ENCODE measurements at places on chromosomes 2 and 18.
A peak's percentile ranks its signal among the peaks of the same experiment; 100 is the strongest.

DNA sequence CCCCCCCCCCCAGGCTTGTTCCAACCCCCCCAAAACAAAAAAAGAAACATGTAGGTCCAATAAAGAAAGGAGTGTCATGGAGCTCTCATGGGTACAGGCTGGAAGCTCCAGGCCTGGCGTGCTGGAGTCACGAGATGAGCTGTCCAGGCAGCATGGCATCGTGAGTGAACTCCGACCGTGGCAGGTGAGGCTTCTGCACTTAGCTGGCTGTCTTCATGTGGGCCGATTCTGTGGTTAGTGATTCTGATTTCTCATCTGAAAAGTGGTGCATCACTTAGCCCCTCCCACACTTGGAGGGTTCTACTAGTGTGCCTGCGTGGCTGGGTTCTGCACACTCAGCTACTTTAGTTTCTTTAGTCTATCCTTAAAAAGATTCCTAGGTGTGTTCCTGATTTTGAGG is 126.4 kb upstream of the MGAT5 start:
- peak; percentile 19 for DNase-seq

DNA sequence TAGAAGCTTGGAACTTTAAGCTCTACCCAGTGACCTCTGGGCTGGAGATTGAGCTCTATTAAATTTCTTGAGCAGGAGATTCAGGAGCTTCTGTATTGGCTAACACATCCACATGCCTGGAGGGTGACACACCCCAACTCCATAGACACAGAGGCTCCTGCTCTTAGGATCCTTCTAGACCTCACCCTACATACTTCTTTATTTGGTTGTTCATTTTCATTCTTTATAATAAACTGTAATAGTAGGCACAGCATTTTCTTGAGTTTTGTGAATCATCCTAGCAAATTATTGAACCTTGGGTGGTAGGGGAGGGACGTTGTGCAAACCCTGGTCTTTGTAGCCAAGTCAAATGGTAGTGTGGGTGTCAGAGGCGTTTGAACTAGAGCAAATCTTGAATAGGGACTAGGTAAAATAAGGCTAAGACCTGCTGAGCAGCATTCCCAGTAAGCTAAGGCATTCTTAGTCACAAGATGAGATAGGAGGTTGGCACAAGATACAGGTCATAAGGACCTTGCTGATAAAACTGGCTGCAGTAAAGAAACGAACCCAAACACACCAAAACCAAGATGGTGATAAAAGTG is 323.8 kb upstream of the GALNT5 start:
- DNase-seq, result no peak

DNA sequence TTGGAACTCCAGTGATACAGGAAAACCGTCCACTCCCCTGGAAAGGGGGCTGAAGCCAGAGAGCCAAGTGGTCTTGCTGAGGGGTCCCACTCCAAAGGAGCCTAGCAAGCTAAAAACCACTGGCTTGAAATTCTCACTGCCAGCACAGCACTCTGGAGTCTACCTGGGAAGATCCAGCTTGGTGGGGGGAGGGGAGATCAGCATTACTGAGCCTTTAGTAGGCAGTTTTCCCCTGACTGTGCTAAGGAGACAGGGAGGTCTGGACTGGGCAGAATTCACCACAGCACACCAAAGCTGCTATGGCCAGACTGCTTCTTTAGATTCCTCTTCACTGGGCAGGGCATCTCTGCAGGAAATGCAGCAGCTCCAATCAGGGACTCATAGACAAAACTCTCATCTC is 510.7 kb upstream of the LRRTM1 start:
- DNase-seq, result no peak

- DNase-seq, result no peak
Observed at GRCh38 chr18:58351776-58352175, 277.1 kb downstream of the ALPK2 start.

- no peak for DNase-seq
Observed at GRCh38 chr2:204005940-204006721, 69.6 kb downstream of the ICOS start.

DNA sequence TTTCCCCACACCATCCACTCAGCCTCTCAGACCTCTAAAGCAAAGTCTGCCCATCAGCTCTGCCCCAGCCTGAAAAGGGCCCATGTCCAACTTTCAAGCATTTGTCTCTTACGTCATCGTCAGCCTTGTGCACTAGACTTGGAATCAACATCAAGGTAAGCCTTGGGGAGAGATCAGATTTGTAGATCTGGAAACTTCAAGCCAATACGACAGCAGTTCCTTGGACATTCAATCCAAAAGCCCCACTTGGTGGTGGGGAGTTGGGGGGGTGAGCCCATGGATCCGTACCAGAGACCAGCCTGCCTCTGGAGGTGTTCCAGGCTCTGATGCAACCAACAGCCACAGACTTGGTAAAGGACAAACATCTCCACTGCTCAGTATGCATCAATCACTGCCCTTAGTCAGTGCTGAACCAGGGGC is 206.8 kb upstream of the MEIS1 start:
- no peak for DNase-seq

DNA sequence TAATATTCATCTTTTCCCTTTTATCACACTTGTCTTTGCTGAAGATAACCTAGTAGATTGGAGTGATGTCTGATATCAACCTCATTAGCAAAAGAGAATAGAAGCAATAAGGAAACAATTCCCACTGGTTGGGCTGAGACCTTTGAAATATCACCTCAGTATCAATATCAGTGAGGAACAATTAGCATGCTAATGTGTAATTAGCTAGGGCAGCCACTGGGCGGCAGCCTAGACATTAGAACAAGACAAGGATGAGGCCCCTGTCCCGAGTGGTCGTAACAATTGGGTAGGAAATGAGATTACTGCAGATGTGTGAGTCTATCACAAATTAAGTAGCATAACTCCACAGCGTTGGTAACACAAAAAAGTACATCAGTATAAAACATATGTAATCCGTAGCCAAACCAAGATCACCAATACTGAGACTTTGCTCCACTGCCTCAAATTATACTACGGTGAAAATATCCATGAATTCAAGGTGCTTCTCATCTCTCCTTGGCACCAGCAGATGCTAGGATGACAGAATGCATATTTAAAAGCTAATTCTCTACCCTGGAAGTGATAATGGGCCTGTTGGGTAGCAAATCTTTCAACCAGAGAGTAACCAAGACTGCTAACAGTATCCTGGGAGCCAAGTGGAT is 99.1 kb downstream of the ALPK2 start:
- peak; percentile 56 for DNase-seq

DNA sequence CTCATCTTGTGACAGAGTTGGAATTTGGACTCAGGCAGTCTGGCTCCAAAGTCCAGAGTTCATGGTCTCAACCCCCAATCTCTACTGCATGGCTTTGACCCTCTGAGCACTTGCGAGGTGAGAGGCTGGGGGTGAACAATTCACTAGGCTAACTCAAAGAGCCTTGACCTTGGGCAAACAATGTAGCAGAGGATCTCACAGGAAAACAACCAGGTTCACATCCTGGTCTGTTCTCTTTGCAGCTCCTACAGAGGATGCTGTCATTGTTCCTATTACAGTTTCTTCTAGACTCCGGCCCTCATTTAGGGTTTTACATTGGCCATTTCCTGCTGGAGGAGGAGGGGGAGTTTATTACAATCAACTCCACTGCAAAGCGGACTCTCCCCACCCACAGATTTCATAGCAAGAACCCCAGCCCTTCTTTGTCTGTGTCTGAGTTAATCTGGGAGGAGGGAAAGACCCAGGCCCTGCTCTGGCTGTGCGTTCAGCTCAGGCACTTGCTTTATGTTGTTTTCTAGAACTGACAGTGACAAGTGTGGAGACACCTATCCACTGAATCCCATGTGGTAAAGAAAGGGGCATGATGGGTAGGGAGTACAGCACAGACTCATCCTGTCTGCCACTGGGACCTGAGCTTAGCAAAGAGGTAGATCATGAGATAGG is 101.6 kb downstream of the LBH start:
- DNase-seq, result no peak

GRCh38 chr2:88161446-88162244 is 8.5 kb upstream of the THNSL2 start:
- DNase-seq, result no peak

- no peak for DNase-seq
Observed at GRCh38 chr2:237475704-237476141, 11.3 kb upstream of the MLPH start.

DNA sequence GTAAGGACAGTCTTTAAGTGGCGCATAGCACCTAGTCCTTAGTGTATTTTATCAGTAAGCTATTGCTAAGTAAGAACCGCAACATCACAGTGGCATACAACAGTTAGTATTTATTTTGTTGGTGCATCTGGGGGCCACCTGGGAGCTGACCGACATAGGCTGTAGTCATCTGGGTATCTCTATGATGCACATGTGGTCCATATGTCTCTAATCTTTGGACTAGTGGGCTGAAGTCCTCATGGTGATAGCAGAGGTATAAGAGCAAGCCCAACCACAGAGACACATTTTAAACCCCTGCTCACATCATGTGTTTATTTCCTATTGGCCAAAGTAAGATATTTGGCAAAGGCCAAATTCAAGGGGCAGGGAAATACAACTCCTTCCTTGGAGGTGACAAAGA is 2.9 kb downstream of the CAMKMT start:
- no peak for DNase-seq

DNA sequence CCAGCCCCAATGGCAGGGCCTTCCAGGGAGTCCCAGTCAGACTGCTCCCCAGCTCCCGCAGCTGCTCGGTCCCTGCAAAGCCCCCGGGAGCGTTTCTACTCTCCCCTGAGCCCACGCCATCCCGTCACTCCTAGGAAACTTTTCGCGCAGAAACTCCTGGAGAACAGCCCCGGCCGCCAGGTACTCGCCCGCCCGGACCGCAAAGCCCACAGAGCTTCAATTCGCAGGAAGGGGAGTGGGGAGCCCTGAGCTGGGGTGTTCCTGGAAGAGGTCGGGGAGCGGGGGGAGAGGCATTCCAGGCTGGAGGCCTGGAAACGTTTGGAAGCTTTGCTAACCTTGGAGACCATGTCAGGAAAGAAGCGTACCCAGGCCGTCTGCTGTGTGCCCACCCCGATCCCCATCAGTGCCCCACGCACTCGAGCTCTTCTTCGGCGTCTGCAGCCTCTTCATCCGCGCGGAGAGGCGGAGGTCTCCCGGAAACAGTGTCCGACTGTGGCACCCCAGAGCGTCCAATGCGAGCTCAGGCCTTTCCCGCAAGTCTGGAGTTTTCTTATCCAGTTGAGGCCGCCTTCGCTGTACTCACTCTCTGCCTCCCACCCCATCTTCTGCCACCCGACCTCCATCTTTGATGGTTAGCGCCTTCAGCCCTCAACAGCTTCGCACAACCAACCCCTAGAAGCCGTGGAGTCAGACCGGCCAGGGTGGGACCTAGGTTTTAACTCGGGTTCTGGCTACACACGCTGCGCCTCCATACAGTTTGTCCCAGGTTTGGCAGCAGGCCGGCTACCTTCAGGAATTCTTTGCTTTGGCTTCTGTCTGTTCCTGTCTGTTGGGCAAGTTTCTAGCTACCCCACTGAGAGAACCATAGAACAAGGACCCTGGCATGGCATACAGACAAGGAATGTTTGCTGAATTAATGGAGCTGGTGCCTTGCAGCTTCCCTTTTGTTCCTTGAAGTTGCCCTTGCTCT is 3.7 kb downstream of the PCGF1 start:
- DNase-seq, result no peak

GRCh38 chr2:233373316-233373715 is 19.0 kb downstream of the DGKD start:
- DNase-seq, result no peak

DNA sequence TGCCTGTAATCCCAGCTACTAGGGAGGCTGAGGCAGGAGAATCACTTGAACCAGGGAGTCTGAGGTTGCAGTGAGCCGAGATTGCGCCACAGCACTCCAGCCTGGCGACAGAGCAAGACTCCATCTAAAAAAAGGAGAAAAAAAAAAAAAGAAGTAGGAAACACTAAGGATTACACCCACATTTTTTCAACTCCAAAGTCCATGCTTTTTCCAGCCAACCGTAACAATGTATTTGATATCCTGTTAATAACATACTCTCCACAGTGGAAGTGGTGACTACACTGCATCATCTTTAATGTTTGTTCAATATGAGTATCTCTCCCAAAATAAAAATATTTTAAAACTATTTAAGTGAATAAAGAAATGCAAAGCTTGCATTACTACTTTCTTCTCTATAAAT is 481.6 kb upstream of the ACVR2A start:
- no peak for DNase-seq

GRCh38 chr2:65046633-65047407 is 9.4 kb upstream of the CEP68 start:
- DNase-seq, result no peak

DNA sequence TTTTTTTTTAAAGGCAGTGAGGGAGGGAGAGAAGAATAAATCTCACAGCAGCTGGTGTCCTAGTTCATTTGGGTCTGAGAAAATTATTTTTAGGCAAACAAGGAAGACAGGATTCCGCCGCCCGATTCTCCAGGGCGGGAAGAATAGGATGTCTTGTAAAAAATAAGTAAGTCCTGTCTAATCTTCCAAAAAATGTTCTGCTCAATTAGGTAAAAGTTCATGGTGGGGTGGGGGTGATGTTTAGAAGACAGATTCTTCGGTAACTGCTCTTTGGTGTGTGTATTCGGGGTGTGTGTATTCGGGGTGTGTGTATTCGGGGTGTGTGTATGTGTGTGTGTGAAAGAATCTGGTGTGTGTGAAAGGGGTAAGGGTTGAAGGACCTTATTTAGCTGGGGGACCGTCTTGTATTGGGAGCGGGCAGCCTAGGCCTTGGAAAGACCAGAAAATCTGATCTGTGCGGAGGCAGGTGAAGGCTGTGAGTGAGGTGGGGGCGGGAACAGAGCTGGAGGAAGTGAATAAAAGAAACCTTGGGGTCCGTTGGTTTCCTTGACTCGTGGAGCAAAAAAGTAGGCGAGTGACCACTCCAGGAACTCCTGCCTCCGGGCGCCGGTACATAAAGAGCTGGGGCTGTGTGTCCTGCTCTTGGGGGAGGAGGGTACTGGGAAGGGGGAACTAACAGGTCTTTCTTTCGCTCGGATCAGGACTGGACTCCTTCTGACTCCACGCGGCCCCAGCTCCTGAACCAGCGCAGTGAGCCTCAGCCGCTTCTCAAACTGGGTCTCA is 4.4 kb upstream of the PAX3 start:
- no peak for DNase-seq

GRCh38 chr2:66700677-66701066 is 265.7 kb downstream of the MEIS1 start:
- DNase-seq, result no peak

- no peak for DNase-seq
Observed at GRCh38 chr2:206989311-206989710, 50.0 kb downstream of the CPO start.

DNA sequence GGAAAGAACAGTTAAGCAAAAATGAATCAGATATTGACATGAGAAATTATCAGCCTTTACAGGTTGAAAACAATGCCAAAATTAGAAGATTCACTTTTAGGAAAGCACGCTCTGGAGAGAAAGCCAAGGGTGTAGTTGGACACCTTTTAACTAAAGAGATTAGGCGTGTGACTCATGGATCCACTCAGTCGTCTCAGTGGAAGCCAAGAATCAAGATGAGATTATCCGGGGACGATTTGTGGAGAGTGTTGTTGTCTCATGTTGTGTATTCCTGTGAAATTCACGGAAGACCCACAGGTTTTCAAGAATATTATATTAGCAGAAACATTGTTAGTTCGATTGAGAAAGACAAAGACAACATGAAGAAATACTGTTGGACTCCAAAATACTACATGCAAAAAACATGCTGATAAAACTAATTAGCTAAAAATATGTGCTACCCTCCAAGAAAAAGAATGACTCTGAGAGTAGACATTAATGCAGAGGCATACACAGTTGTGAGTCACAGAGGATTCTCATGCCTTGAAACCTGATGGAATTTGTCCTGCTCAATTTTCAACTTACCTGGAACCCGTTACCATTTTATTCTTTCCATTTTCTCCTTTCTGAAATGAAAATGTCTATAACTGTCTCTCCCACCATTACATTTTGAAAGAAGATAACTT is 192.1 kb upstream of the RND3 start:
- no peak for DNase-seq

- DNase-seq, result no peak
Observed at GRCh38 chr2:6602471-6602870, 263.2 kb downstream of the CMPK2 start.
